ENCODE measurements at places on chromosomes 4 and X. TPM values are rescaled to one million over a fixed set of nuclear protein-coding genes. Genes with fewer than 3 reads are reported as not detected.

- DNase-seq = no peak
These were observed 193.6 kb upstream of the BANK1 start for GRCh38 chr4:101596781-101597552.

DNA sequence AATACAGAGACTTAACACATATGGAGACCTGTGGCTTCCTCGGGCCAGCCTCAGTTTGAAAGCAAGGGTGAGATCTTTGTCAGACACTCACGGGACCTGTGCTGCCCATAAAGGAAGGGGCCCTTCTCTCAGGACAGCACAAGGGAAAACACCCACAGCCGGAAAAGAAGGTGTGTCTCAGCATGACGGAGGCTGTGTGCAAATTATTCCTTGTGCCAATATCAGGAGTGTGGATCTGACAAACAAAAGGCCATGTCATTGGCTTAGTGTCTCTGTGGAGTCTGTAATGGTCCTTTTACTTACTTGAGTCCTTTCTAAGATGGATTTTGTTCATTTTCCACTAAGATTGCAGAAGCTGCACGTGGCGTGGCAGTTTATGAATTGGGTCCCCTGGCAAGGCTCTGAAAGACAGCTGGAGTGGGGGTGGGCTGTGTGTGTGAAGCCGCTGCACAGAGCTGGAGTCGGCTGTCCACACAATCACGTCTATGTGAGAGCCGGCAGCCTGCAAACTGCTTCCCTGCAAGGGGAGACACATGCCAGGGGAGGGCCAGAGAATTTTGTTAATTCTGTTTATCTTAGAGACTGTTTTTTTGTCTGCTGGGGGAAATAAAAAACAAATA lies 1.9 kb downstream of the ENPP6 start:
- no peak for DNase-seq

DNA sequence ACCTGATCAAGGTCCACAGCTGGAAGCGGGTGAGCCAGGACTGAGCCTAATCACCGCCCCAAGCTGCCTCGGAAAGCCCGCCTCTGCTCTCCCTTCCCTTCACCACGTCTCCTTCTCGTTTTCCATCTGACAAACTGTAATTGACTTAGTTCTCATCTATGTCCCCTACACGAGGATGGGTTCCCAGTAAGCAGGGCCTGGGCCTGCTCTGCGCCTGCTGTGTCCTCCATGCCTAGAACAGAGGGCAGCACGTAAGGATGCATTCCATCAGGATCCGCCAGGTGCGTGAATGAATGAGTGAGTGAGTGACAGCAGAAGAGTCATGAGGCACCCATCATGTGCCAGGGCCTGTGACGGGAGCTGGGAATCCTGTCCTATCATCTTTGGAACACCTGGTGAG lies 86.7 kb downstream of the JAKMIP1 start:
- DNase-seq = peak; percentile 53

DNA sequence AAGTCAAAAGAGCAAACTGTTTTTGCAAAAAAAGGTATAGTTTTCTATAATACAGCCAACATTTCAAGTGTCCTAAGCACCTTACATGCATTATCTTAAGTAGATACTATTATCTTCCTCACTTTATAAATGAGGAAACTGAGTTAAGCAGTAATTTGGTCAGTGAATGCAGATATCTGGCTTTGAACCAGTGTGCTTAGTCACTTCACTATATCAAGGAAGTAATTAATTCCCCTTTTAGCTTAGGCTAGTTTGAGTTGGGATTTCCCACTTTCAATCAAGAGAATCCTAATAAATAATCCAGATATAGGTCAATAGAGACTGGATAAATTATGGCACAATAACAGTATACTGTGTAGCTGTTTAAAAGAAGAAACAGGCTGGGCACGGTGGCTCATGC lies 14.8 kb downstream of the SPINK2 start:
- peak; percentile 40 for DNase-seq

DNA sequence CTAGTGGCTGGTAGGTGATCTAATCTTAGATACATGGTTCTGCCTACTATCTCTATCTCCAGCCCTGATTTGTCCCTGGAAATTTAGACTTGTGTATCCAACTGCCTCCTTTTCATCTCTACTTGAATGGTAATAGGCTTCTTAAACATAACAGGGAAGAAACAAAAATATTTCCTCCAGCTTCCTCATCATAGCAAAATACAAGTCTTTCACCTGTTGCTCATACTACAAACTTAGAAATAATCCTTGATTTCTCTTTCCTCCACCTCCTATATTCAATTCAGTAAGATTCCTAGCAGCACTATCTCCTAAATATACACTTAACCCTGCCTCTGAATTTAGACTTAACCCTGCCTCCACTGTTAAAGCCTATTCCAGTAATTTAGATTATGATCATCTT lies 373.3 kb upstream of the ACTRT1 start:
- no peak for DNase-seq

- DNase-seq = no peak
These were observed 590.0 kb downstream of the FSTL5 start for GRCh38 chr4:161573836-161574235.

DNA sequence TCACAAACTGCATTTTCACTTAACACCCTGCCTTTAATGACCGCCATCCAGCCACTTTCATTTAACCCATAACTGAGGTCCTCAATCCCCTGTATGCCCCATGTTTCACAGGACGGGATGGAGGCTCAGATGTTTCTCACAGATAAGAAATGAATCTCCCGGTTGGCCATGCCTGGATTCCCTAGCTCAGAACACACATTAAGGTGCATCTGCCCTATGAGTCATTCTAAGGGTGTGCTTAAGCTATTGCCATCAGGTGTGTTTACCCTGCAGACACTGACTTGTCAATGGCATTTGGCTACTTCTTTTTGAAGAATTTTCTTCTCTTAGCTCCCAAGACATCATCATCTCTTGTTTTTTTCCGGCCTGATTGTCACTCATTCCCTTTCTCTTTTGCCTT lies 222.6 kb upstream of the SMIM31 start:
- no peak for DNase-seq

GRCh38 chrX:22063284-22063683 lies 31.2 kb downstream of the PHEX start:
- no peak for DNase-seq

DNA sequence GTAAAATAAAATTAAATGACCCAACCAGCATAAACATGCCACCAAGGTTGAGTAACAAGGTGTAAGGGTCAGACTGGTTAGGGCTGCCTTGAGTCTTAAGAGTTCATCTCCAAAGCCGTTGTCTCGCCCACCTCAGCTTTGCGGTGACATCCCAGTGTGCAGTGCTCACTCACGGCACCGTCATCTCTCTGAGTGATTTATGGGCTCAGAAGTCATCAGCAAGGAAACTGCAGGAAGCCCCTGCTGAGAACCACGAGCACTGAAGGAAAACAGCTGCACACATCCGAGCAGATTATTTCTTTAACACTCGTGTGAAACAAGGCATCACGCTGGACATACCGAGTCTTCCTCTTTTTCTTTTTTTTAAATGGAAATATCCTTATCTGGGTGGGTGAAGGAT lies 411.1 kb downstream of the TRIML1 start:
- no peak for DNase-seq

DNA sequence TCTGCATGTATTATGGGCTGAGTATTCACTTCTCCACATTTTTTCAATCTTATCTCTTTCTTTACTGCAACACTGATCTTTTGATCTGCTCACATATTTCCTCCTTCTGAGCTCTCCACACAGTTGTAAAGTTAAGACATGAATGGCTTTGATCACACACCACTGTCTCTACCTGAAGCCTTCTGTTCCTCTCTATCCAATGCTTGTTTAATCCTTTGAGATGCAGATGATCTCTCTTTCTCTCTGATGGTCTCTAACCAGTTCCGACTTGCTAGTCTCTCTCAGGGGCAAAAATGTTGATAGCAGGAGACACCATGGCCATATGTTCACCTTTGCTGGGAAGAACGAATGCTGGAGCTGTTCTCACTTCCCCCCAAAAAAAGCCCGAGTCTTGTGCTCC lies 162.4 kb downstream of the UNC5C start:
- DNase-seq = no peak

- DNase-seq = no peak
These were observed 625.3 kb upstream of the PCDH7 start for GRCh38 chr4:30094887-30095286.

- no peak for DNase-seq
These were observed 505.4 kb upstream of the FAM241A start for GRCh38 chr4:111639876-111640275.

DNA sequence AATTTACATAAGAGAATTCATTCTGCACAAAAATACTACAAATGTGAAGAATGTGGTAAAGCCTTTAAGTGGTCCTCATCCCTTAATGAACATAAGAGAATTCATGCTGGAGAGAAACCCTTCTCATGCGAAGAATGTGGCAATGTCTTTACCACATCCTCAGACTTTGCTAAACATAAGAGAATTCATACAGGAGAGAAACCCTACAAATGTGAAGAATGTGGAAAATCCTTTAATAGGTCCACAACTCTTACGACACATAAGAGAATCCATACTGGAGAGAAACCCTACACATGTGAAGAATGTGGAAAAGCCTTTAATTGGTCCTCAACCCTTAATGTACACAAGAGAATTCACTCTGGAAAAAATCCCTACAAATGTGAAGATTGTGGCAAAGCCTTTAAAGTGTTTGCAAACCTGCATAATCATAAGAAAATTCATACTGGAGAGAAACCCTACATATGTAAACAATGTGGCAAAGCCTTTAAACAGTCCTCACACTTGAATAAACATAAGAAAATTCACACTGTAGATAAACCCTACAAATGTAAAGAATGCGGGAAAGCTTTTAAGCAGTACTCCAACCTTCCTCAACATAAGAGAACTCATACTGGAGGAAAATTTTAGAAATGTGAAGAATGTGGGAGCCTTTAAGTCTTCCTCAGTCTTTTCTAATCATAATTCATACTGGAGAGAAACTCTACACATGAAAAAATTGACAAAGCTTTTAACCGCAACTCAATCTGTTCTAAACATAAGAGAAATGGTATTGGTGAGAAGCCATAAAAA lies 37.4 kb downstream of the ZNF718 start:
- DNase-seq = no peak

DNA sequence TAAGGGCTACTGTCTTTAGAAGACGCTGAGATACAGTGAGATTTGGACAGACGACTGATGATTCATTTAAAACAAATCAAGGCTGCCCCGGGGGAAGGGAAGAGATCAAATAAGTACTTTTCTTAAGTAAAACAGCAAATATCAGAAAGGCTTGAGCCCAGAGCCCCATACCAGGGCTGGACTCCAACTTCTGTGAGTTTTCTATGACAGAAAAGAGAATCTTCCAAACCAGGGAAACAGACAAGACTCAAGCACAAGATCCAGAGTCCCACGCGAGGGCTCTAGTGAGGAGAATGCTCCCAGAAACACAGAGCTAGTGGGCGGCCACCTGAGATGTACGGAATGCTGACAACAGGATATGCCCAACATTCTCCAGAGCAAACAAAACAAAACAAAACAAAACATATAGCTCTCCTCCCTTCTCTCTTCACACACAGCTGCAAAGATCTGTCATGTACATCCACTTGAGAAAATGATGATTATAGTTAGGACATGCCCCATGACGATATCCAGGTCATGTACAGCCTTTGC lies 13.1 kb downstream of the ACSL1 start:
- DNase-seq = no peak

DNA sequence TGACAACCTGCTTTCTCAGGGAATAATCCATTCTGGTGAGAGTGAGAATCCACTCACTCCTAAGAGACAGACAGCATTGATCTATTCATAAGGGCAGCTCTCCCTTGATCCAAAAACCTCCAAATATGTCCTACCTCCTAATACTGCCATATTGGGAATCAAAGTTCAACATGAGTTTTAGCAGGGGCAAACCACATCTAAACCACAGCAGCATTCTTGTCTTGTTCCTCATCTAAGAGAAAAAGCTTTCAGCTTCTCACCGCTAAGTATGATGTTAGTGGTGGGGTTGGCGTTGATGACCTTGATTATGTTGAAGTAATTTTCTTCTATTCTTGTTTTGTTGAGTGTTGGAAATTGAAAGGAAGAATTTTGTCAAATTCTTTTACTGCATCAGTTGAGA lies 69.6 kb downstream of the SERTM2 start:
- no peak for DNase-seq

GRCh38 chrX:105101378-105101777 lies 119.1 kb downstream of the TEX13A start:
- DNase-seq = no peak

- no peak for DNase-seq
These were observed 663 bp upstream of the USP53 start for GRCh38 chr4:119211867-119212233.

- DNase-seq = no peak
These were observed 41.3 kb upstream of the VCX start for GRCh38 chrX:7801711-7802110.

DNA sequence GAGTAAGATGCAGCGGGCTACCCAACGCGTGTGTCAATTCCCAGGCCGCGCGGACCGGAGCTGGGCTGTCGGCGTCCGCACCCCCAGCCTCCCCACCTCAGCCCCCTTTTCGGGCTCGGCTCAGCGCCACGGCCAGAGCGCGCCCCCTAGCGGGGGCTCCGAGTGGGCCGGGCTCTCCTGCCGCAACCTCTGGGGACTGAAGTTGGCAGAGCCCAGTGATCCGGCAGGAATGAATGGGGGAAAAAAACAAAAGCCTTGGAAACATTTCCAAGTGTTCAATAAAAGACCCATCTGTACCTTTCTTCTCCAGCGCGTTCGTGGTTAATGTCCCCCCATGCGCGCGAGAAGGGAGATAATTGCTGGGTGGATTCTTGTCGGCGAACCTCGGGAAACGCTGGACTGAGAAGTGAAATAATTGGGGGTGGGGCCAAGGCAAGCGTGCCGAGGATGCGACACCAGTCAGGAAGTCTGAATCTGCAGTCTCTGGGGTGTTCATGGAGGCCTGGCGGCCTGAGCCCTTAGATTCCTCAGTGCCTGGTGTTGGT lies 5.2 kb upstream of the ARX start:
- no peak for DNase-seq

DNA sequence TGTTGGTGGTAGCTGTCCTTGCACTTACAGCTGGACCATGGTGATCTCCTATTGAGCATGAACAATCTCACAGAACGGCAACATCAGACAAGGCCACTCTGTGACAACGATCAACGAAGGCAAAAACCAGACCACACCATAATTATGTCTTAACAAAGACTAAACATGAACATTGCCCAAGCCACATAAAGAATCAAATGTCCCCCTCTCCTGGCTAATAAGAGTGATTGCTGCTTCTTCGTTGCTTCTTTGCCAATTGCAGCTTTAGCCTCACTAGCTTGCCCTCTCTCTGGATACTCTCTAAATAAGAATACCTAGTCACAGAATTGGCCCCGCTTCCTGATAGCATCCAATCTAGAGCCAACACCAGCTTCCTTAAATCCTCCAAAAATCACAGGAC lies 41.5 kb upstream of the PGRMC1 start:
- DNase-seq = no peak

GRCh38 chr4:47195706-47196105 lies 164.3 kb downstream of the GABRB1 start:
- no peak for DNase-seq

GRCh38 chrX:120823556-120823955 lies 52.1 kb downstream of the CT47B1 start:
- no peak for DNase-seq

The HPGDS gene
- total RNA-seq = 3.0 TPM

The MAGEB10 gene
- not detected for total RNA-seq

The TREX2 gene
- 98.1 TPM for total RNA-seq

The GPR173 gene
- 0.51 TPM for total RNA-seq

The STEEP1 gene
- total RNA-seq = 29.4 TPM

The GUCY1A1 gene
- total RNA-seq = 11.7 TPM

The HSFX2 gene
- not detected for total RNA-seq

The TMEM271 gene
- 3.0 TPM for total RNA-seq

The GAGE12F gene
- total RNA-seq = not detected

The HPGD gene
- total RNA-seq = 253 TPM

All from lower leg skin (tissue), 4 donors.